Erythroblast (primary cell): ENCODE measurements at places on chromosomes 1 and 21.
A peak's percentile ranks its signal among the peaks of the same experiment; 100 is the strongest.

DNA sequence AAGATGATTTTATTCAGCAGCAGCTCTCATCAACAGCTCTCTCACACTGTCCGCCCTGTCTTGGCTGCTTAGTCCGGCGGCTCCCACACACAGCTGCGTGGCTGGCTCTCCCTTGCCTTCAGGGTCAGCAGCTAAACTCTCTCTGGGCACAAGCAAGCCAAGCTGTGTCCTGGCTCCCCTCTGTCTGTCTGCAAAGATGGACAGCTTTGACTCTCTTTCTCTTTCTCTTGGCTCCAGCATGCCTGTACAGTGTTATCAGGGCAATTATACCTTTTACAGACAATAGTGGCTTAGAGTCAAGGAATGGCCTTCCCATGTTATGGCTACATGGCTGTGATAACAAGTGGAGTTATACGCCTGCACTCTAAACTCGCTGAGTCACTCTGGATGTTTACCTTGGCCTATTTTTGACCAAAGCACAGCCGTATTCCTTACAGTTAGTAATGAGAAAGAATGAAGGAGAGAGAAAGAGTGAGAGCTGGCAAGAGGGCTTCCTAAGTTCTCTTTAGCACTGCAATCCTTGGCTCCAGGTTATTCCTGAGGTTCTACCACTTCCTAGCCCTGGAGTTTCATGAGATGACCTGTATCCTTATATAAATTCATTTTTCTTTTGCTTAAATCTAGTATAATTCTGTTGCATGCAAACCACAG is 59.9 kb upstream of the ZSWIM5 start:
- peak; percentile 9 for DNase-seq

DNA sequence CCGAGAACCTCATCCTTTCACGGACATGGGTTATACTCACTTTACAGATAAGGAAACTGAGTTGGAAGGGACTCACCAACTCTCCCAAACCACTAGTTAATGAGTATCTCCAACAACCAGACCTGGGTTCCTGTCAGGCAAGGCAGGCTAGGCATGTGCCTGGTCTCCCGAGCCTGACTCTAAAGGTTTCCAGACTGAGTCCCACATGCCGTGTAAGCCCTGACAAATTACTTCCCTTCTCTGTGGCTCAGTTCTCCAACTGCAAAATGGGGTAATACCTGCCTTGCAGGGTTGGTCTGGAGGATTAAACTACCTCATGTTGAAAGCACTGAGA is 34.3 kb downstream of the SSBP3 start:
- no peak for DNase-seq

GRCh38 chr1:201191653-201192260 is 1.1 kb downstream of the IGFN1 start:
- DNase-seq = peak; percentile 27

DNA sequence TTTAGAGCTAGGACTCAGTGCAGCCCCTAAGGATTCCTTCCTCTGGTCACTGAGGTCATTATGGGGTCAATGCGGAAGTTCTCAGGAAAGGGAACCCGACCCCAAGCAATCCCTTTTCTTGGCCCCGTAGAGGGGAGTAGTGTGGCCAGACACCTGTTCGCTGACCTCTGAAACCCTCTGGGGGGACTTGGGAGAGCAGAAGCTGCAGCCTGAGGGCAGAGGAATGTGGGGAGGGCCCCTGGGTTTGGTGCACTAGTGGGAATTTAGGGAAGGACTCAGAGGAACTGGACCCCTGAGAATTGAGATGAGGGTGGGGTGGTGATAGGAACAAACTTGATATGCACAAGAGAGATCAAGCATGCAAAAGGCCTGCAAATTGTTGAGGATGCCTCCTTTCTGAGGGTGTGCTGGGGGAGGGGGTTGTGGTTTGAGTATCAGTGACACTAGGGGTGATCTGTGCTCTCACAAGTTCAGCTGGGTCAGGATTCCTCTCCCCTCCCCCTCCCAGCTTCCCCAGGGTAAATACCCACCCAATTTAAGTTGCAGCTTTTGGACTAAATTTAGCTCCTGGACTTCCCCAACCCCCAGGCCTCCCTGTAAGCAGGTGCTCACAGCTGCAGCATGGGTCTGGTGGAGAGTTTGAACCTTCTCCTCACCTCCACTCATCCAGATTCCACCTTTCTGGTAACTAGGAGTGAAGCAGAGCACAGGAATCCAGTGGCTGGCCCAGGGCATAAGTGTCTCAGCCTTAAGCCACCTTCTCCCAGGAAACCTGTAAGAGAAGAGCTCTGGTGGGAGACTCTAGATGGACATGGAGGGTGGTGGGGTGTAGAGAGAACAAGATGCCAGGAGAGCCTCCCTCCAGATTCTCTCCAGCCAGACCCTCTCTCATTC is 13.5 kb downstream of the ADAMTSL4 start:
- DNase-seq = peak; percentile 51

- DNase-seq = no peak
Observed at GRCh38 chr21:44687671-44688070, 5.7 kb upstream of the KRTAP12-1 start.

- peak; percentile 20 for DNase-seq
Observed at GRCh38 chr1:111142356-111142975, 2.4 kb downstream of the CEPT1 start.

GRCh38 chr1:183416850-183417771 is 1.1 kb downstream of the NMNAT2 start:
- DNase-seq = peak; percentile 43

DNA sequence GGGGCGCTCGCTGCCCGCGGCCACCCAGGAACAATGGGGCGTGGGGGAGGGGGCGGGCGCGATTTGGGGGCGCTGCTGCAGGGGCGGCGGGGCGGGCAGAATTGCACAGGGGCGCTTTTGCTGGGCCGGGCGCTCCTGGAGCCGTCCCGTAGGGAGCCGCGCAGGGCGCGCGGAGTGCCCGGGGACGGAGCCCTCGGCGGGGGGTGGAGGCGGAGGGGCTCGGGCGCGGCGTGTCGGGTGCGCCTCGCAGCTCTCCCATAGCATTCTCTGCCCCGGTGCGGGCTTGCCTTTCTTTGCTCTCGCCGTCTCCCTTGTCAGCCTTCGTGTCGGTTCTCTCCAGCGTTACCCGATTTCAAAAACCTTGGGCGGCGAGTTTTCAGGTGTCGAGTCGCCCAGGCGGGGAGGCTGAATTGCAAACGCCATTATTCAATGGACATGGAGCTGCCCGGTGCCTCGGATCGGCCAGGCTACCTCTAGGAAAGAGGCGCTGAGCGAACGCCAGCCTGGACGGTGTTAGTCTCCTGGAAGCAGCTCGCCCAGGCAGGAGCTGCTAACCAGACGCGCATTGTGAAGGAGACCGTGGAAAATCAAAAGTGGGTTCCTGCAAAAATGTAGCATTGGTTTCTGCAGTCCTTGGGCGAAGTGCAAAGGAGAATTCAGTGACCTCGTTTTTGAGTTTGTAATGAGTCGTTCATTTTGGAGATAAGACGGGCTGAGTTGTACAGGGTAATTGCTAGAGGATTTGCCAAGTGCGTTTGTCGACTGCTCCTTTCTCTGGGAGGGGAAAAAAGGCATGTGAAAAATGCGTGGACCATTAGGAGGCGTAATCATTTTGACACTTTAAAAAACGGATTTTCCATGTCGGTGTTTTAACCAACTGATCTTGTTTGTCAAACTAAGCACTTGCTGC is 626 bp downstream of the CXADR start:
- peak; percentile 20 for DNase-seq

DNA sequence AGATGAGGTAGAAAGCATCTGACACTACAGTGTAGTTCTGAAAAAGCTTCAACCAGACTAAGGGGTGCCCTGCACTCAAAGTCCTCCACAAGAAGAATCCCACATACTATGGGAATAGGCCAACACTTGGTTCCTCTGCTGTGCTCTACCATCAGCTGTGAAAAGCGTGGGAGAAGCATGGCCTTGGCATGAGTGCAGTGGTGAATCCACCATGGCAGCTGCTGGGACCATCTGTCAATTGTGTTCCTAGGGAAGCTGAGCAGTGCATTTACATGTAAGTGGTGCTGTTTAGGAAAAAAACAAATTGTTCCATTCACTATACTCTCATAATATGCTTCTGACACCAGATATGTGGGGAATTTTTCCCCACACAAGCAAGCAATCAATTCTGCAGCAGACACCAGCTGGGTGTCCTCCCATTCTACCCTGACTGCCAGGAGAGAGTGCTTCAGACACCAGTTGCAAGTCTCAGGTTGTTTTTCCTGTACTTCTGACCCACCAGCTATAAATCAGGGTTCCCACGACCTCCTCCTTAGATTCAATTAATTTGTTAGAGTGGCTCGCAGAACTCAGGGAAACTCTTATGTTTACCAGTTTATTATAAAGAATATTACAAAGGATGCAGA is 230.8 kb upstream of the CHRM3 start:
- DNase-seq = no peak

- DNase-seq = no peak
Observed at GRCh38 chr1:238341395-238341794, 450.7 kb upstream of the ZP4 start.

GRCh38 chr1:90799326-90799725 is 82.2 kb upstream of the BARHL2 start:
- no peak for DNase-seq

DNA sequence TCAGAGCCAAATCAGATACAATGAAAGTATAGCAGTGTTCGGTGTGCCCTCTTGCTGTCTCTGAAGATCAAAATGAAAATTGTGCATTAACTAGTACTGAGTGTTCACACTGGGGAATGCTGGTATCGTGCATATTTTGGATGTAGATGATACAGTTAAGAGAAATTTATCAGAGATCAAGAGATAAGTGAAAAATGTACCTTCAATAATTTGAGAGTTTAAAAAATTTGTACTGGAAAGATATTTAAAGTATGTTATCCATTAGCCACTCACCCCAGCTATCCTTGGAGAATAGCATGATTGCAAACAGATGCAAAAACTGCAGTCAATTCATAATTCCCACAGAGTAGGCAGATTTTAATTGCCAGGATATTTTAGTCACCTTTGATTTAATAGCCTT is 56.4 kb downstream of the GREM2 start:
- no peak for DNase-seq

DNA sequence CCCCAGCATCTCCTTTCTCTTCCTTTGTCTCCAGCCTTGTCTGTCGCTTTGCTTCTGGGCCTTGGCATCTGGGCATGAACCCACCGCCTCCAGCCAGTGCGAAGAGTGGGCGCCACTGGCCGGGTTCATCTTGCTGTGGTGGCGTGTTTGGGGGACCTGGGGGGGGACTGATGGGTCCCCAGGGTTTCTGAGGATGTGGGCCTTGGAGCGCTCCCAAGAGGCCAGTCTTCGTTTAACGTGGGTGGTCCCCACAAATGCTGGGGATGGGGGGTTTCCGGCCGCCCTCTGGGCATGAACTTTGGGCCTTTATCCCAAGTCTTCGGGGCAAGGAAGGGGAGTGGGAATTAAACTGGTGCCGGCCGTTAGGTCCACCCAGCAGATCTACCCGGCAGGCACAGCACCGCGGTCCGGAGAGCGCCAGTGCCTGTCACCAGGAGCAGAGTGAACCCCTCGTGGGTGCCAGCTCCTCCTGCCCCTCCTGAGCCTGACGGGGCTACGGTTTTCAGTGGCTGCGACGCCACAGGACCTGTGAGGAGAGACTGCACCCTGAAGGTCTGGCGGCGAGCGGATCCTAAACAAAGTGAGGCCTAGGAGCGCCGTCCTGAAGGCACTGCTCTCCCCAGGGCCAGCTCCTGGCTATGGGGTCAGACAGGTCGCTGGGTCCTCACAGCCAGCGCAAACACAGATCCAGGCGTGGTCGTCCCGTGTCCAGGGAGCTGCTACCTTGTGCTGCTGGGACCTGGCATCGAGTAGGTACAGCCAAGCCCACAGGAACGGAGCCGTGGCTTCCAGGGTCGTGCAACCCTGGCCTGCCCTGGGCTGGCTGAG is 12.1 kb upstream of the C1orf174 start:
- no peak for DNase-seq

DNA sequence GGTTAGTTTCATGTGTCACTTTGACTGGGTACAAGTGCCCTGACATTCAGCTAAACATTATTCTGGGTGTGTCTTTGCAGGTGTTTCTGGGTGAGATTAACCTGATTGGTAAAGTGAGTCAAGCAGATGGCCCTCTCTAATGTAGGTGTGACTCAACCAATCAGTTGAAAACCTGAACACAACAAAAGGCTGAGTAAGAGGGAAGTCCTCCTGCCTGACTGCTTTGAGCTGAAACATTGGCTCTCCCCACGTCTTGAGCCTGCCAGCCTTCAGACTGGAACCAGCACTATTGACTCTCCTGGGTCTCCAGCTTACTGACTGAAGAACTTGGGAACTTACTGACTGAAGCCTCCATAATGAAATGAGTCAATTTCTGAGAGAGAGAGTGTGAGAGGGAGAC is 70.0 kb upstream of the C21orf91 start:
- DNase-seq = no peak

- no peak for DNase-seq
Observed at GRCh38 chr1:50603274-50604271, 180.3 kb upstream of the DMRTA2 start.

DNA sequence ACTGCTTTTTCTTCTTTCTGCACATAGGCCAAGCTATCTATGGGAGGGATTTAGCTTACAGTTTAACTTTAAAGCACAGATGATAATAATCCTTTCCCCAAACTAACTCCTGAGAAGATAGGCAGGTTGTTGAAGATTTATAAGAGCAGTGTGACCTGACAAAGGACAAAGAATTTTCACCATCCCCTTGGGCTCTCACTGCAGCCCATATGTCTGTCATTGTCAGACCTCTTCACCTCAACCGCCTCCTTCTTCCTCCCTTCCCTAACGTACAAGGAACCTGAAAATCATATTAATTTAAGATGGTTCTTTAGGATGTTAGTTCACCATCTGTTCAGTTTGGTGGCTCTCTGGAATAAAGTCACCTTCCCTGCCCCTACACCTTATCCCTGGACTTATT is 5.0 kb downstream of the RNU1-2 start:
- no peak for DNase-seq

- no peak for DNase-seq
Observed at GRCh38 chr21:21179619-21180298, 181.6 kb downstream of the NCAM2 start.

DNA sequence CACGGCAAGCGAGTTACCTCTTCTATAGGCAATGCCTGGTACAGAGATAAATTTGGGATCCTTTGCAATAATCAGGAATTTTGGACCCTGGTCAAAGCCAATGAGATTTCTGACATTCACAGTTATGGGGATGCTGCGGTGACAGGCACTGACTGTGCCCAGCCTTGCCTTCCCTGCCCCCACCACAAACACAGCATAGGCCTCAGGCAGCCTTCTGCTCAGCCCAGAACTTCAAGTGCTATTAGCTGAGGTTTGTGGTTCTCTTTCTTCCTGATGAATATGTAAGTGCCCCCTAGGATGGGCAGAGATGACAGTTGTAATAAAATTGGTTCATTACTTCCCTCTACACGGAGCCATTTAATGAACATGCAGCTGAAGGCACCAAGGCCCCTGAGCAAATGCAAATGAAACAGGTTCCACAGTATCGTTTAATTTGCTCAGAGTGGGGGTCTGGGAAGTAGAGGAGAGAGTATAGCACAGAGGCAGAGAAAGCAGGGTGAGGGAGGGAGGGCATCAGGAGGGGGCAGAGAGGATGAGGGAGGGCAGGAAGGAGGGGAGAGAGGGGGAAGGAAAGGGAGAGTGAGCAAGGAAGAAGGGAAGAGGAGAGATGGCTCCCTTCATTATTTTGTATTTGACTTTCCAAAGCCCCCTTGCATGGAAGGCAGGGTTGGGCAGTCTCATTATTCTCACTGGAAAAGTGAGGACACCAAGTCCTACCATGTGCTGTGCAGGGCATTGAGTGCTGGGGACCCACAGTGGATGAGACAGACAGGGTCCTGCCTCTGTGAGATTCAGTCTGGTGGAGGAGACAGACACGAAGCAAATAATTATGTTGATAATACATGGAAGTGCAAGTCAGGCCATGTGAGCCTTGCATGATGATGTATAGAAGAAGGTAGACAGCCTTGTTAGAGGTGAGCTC is 513.0 kb downstream of the PTPRU start:
- no peak for DNase-seq

GRCh38 chr1:221777431-221778072 is 35.7 kb upstream of the DUSP10 start:
- no peak for DNase-seq
